ENCODE measurements at places on chromosomes 5 and 9.
A peak's percentile ranks its signal among the peaks of the same experiment; 100 is the strongest.

- DNase-seq: no peak
These were observed 24.8 kb upstream of the PDCD1LG2 start for GRCh38 chr9:5485378-5486085.

- DNase-seq: no peak
These were observed 13.7 kb downstream of the ZNF484 start for GRCh38 chr9:92864152-92864551.

DNA sequence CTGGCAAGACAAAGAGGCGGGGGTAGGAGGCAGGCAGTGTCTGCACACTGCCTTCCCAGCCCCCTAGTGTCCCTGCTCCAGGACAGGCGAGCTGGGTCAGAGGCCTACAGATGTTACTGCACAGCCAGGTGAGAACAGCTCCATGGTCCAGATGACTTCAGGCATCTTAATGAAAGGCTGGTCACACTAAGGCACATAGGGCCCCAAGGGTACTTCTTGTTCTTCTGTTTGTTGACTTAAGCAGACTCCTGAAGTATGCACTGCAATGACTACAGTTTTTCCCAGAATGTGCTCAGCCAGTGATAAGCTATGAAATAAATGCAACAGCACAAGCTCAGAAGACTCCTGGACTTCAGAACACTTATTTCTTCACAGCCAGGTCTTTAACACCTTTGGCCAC lies 27.4 kb downstream of the ATPSCKMT start:
- no peak for DNase-seq

DNA sequence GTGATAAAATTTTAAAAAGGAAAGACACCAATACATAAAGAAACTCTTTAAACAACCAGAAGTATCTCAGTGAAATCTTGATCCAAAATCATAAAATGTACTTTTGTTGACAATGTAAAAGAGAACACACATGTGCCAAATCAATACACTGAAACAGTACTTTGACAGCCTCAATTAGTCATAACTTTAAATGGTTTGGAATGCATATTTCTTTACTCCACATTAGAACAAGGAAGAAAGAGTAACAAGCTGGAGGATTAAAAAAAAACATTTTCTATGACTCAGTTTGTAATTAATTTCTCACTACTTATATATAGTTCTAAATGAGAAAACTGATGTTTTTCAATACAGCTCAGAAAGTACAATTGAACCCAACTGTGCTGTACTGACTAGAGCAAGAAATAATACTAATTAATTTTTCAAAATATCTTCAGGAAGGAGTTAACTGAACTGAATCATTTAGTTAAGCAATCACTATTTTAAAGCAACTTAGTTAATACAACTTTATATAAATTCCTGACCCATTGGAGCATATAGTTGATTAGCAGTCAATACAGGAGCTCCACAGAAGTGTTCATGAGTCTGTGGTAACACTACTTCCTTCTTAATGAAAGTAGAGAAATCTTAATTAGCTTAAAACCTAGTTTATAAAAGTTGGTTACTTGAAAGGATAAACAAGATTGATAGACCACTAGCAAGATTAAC lies 101.0 kb downstream of the NR3C1 start:
- DNase-seq: no peak

DNA sequence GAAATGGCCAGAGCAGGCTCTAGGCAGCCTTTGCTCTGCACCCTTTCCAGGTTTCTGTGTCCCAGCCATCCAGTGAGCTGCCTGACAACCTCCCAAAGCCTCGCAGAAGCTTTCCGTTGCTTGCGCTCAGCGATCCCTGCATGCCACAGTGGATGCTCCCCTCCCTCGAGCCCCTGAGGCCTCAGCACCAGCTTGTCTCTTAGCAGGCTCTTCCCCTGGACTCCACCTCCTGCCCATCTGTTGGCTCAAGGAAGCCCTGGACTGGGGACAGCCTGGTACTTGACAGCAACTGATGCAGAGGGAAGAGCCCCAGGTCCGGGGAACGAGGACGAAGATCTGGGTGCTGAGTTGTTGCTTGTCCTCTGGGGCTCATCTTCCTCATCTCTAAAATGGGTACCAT lies 23.2 kb downstream of the TSPAN17 start:
- DNase-seq: no peak

GRCh38 chr5:99133921-99134320 lies 205.1 kb upstream of the CHD1 start:
- DNase-seq: no peak

- DNase-seq: no peak
These were observed 288.6 kb downstream of the ELAVL2 start for GRCh38 chr9:23537192-23538066.

DNA sequence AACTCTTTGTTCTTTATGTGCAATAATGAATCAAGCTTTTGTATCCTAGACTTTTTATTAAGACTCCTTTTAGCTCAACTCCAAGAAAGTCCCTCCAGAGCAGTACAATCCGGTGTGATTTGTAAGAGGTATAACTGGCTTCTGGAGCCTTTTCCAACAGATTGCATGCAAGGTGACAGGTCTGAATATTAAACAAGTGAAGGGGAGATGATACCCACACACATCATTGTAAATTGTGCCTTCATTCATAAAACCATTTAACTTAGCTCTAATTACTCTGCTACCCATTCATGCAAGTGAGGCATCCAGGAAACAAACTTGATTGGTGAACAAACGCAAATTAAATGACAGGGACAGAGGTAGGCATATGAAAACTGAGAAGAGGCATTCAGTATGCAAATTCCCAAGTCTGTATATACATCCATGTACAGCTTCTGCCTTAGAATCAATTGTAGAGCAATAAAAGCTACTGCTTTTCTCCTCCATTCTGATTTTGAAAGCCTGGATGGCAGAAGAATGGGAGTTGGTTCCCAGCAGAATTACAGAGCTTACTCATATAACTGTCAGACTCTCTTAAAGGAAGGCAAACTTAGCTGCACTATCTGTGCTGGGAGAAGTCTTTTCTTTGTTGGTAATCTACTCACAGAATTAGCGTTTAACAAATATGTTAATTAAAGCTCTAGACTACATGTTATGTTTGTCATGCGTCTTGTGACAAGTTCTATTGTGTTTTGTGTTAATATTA lies 261.0 kb upstream of the CDH6 start:
- DNase-seq: no peak

- DNase-seq: no peak
These were observed 64.8 kb downstream of the COL27A1 start for GRCh38 chr9:114220061-114220541.

DNA sequence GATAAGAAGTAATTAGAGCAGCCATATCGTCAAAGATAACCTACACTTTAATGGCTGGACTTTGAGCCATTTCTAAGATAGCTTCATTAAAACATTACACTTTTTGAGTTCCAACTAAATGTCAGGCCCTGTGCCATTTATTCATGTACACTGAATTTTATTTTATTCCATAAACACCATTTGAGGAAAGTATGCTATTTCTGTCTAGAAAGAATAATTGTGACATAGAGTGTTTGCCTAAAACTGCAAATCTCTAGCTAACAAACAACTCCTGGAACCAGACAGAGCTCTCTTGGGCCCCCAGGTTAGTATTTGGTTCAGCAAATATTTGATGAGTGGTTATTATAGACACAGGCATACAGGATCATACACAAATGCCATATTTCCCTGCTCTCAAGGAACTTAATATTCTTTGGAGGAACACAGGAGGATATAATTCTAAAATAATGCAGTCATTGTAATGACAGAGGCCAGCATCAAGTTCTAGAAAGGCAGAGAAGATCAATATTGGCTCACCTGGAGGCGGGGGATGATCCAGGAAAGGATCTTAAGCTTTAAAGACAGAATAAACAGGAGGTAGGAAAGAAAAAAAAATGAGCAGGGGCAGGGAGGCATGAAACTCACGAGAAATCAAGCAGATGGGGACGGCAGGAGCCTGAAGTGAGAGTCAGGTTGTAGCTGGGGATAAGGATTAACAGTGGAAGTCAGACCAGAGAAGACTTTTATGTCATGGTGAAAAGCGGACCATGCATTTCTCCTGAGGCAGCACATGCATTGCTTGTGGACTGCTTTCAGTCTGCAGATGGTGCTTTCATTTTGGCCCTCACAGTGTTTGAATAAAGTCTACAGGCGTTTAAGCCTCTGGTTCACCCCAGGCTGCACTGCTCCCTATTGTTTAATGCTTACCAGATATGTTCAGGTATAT lies 127.7 kb downstream of the GCNT1 start:
- no peak for DNase-seq

DNA sequence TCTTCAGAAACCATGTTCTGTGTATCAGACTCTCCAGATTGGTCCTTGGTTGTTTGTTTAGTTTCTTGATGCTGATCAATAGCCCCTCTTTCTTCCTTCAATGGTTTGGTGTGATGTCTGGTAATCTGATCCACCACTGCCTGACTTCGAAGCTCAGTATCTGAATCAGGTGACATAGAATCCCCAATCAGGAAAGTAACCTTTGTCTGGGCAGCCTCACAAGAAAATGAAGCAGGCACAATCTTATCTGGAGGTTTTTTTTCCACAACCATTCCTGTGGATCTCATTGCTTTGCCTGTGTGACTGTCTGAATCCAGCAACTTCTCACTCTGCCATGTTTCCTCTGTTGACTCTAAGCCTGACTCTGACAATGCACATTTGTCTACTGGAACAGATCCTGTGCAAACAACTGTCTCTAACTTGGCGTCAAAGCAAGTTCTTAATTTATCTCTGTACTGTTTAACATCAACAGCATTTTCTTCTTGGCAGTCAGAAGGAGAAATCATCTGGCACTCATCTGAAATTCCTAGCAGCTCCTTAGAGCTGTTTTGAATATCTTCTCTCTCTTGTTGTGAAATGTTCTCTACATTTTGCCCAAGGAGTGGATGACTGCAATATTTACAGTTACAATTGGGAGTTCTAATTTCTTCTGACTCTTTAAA lies 37.1 kb upstream of the RAPGEF6 start:
- no peak for DNase-seq

DNA sequence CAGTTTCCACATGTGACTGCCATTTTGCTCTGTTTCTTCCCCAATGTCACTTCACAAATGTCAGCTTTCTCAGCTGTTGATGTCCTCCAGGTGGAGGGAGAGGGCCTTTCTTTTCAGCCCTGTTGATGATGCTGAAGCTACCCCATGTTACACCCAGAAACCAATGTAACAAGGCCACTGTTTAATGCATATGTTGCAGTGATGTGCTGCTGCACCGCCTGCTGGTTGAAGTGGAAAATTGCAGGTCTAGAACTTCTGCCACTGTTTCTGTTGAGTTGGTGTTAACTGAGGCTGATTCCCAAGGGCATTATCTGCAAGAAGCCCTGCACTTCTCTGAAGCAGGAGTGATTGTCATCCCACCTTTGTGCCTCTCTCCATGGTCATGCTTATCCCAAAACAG lies 428.4 kb downstream of the KDM4C start:
- DNase-seq: no peak

GRCh38 chr9:29449306-29449705 lies 1876.0 kb upstream of the C9orf72 start:
- DNase-seq: peak; percentile 5

GRCh38 chr5:175195698-175196656 lies 248.0 kb downstream of the DRD1 start:
- no peak for DNase-seq

DNA sequence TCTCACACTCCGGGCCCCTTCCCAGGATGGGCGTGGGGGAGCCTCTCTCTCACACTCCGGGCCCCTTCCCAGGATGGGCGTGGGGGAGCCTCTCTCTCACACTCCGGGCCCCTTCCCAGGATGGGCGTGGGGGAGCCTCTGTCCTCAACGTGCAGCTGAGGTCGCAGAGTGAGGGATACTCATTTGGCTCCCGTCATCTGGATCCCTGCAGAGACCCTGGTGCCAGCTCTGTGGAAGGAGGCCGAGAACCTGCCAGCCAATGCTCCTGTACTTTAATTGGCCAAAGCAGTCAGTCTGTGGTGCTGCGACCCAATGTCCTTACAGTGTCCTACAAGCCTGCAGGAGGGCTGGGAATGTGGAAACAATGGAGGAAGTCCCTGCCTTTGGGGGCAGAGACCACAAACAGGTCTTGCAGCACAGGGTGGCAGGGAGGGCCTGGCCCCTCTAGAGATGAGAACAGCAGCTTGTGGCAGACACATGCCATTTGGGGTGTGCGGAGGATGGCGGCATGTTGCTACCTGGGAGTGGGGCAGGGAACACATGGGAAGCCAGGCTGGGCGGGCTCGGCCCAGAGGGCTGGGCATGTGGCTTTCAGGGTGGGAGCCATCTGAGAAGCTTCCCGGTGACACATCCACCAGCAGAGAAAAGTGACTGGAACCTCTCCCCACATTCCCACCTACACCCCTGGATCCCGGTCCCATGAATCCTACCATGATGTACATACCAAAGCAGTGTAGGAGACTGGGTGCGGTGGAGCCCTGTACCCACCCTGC lies 13.6 kb upstream of the MRNIP start:
- DNase-seq: no peak

- no peak for DNase-seq
These were observed 209.6 kb upstream of the IRX1 start for GRCh38 chr5:3385991-3386519.

DNA sequence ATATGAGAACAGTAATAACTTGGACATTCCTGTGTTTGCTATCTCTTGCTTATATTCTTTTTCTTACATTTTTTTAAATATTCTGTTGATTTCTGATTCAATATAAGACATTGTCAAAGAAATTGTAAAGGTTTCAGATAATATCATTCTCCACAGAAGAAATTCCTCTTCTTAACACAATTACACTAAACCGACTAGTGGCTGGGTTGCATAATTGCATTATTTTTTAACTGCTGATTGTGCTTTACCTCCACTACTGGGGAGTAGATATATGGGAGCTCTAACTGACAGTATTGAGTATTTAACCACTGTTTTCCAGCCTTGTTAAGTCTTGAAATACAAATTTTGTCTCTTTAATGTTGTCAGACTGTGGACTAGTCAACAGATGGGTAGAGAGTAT lies 723.8 kb upstream of the EDIL3 start:
- DNase-seq: no peak

GRCh38 chr5:111271885-111272284 lies 47.7 kb downstream of the CAMK4 start:
- DNase-seq: no peak

GRCh38 chr9:128244837-128245231 lies 31.0 kb downstream of the GOLGA2 start:
- DNase-seq: no peak

DNA sequence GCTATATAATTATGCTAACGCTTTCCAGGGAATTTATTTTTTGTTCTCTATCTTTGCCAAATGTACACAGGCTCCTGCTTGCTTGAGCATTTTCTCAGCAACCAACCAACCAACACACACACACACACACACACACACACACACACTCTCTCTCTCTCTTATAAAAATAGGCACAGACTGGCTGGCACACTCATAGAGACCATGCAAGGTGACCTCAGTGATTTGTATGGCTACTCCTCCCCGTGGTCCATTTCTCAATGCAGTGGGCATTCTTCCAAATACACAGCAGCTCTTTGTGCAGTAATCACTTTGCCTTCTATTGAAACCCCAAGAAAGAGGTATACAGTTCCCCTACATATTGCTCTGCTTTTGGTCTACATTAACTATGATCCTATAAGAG lies 416.0 kb downstream of the MAN2A1 start:
- DNase-seq: peak; percentile 16
